ENCODE measurements at places on chromosomes 7 and 10.
A peak's percentile ranks its signal among the peaks of the same experiment; 100 is the strongest.

- DNase-seq = peak; percentile 15
Measured at GRCh38 chr10:29343607-29344038, 54.8 kb downstream of the LYZL1 start.

- DNase-seq = no peak
Measured at GRCh38 chr7:149820622-149821190, 17.5 kb upstream of the ZNF862 start.

- no peak for DNase-seq
Measured at GRCh38 chr7:142808461-142808801, 37.7 kb downstream of the PRSS2 start.

DNA sequence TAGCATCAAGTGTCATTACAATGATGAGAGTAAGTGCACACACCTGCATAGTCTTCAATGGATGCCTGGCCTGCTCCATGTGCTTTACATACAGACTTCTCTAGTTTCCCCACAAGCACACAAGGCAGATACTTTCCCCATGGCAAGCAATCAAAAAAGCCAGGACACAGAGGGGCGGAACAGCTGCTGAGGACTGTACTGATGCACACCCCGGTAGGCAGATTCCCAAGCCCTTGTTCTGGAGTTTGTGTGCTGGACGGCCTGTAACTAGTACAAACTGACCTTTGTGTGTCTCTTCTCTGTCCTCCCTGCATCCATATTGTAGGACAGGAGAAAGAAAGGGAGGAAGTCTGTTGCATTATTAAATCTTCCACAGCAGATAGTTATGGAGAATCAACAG is 25.8 kb downstream of the UBE2D4 start:
- DNase-seq = no peak

DNA sequence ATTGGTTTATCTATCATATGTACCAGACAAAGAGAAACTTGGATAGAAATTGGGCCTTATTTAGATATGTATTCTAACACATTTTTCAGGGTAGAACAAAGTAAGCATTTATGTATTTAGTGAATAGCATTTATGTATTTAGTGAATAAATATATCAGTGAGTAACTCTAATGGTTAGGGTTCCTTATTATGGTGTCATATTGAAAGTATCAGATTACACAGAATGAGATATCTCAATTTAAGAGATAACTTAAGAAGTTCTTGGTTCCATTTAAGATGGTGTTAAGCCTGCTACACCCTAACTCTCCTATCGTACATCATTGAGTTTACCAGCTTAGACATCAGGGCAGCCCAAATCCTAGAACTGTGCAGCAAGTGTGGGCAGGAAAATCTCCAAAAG is 35.9 kb upstream of the DMTF1 start:
- no peak for DNase-seq

GRCh38 chr10:102312683-102313082 is 67.4 kb downstream of the GBF1 start:
- DNase-seq = no peak

GRCh38 chr7:7817748-7818147 is 99.3 kb upstream of the RPA3 start:
- no peak for DNase-seq

DNA sequence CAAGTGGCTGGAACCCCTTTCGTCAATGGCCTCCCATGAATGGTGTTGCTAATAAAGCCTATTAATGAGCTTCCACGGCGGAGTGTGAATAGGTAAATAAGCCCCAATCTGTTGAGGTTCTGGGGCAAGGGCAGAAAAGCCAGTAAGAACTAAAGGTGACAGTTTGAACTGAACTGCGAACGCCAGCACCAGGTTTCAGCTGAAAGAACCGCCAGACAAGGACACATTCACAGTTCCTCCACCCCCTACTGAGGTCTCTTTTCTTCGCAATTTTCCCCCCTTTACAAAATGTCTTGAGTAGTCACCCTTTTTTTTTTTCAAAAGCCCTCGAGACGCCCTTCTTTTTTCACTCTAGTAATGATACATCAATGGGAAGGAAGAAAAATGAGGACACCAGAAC is 2.4 kb upstream of the FGFR2 start:
- no peak for DNase-seq

DNA sequence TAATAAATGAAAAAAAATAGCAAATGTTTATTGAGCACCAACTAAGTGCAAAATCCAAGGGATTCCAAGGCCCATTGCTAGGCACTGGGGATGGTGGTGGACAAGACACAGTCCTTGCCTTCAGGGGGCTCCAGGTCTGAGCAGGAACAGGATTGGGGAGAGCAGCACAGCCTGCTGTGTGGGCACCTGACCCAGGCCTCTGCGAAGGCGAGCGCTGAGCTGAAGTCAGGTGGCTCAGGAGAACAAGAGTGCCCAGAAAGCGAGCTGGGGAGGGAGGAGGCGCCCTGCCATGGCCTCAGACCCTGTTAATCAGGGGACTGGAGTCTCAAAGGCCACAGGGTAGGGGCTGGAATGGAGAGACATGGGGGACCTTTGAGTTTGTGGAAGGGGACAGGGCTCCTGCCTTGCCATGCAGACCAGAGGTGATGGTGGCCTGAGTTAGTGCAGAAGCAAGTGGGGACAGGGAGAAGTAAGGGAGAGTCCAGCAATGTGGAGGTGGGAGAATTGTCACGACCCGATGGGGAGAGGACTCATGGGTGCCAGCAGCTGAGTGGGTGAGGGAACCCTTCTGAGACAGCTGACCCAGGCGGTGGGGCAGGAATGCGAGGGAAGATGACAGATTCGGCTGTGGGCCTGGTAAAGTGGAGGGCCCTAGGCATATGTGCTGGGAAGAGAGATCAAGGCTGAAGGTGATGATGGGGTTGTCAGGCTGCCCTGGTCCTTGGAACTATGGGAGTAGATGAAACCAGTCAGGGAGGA is 4.1 kb upstream of the ORAI2 start:
- no peak for DNase-seq

- DNase-seq = no peak
Measured at GRCh38 chr10:44988957-44989585, 10.5 kb upstream of the DEPP1 start.

DNA sequence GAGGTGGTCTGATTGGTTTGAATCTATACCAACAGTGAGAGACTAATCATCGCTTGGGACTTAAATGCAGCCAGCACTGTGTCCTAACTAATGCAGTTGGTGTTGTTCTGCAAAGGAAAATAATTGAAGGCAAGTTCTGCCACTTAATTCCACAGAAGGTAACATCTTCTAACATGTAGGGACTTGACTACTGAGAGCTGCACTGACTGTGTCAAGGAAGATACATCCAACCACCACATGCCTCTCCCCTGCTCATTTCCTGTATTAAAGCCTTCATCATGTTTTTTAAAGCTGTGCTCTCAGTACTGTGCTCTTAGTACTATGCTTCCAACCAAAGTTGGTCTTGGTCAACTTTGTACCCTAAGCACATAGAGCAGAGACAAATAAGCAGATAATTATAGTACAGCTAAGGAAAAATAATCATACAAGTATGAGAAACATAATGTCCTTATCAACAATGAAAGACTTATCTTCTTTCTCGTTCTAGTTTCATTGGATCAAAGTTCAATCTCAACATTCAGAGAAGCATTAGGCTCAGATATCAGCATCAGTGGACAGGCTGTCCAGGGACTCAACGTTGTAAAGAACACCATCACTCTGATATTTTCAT is 2.8 kb upstream of the CYP3A4 start:
- no peak for DNase-seq

DNA sequence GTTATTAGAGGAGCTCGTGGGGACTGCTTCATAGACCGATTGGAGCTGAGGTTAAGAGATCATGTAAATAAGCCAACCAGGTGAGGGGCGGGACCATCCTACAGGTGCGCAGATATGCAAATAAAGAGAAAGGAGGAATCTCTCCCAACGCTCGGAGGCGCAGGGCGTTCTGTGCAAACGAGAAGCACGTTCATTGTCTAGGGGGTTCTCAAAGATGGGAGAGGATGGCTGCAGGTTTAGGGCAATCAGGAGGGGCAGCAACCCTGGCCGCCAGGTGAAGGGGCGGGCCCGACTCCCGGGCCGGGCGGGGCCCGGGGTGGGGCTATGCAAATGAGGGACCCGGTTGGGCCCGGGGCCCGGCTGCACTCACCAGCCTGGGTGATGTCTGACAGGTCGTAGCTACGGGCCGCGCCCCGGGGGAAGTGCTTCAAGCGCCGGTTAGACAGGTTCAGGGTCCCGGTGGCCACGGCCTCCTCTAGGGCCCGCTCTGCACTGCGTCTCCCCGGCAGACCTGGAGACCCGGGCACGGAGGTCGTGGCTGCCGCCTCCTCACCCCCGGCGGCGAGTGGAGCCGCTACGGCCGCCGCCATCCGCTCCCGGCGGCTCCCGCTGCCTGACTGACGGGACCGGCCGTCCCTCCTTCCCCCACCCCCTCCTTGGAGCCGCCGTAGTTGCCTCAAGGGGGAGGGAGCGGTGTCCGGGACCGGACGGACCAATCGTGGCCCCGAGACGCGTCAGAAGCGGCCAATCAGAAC is at the start of gene LRCH4:
TSS of gene LRCH4 (minus strand) at position 619 of the 755 bp plus-strand sequence. CDS start at position 590, 29 bp downstream.
- DNase-seq = no peak

DNA sequence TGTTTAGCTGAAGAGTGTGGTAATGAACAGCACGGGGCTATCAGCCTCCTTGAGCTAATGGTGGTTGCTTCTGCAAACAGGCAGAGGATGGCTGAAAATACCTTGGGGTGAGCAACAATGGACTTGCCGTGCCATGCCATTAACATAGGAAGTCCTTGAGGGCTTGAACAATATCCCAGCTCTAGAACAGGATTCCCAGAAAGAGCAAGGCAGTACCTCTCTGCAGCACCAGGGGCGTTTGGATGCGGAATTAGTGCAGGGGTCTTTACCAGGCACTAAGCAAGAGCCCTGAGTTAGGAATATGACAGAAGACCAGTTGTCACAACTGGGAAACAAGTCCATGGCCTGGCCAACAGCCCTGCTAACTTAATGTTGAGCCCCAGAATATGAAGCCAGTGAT is 143.2 kb upstream of the COBL start:
- DNase-seq = no peak

DNA sequence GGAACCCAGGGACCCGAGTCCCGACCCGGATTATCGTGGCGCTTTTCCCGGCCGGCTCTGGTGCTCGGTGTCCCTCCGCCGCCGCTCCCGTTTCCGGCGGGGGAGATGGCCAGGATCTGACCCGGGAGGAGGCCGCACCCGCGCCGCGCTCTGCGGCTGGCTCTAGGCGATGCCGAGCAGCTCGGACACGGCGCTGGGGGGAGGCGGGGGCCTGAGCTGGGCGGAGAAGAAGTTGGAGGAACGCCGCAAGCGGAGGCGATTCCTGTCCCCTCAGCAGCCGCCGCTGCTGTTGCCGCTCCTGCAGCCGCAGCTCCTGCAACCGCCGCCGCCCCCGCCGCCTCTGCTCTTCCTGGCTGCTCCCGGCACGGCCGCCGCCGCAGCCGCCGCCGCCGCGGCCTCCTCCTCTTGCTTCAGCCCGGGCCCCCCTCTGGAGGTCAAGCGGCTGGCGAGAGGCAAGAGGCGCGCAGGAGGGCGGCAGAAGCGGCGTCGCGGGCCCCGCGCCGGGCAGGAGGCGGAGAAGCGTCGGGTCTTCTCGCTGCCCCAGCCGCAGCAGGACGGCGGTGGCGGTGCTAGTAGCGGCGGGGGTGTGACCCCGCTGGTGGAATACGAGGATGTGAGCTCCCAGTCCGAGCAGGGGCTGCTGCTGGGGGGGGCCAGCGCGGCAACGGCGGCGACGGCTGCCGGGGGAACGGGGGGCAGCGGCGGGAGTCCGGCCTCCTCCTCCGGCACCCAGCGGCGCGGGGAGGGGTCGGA is 593 bp downstream of the CDK13 start:
- DNase-seq = no peak

- DNase-seq = no peak
Measured at GRCh38 chr10:42753126-42753506, 29.5 kb upstream of the BMS1 start.

DNA sequence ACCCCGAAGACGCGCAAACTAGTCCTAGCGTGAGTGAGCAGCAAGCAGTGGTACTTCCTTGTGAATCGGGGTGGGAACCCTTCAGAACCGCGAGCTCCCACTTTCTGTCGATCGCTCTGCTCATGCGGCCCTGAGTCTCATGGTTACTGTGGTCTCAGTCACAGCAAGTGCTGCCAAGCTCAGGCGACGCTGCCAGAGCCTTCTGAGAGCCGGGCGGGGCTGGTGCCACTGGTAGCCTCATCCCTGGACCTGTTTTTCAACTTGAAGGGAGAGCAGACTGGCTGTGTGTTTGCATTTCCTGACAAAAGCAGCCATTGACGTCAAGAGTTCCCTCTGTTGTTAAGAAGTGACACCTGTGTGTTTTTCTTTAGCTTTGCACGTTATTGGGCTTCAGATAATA is 32.9 kb upstream of the BHLHA15 start:
- DNase-seq = no peak

DNA sequence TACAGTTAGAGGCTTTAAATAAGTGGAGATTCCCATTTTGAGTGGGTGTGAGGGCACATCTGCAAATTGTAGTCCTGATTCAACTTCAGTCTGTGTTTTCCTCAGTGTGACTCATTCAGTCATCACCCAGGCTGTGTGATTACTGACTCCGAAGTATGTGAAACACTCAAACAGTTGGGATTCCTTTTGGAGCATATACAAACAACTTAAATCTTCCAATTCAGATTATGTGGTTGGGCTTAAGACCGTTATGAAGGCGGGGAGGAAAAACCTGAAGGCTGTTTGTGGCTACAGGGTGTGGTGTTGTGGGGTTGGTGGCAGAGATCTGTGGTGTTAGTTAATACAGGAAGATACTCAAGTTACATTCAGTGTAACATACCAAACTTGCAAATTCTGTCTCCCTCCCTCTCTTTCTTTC is 259.7 kb upstream of the FERD3L start:
- DNase-seq = no peak

GRCh38 chr7:151999424-152000090 is 25.9 kb upstream of the GALNT11 start:
- no peak for DNase-seq

GRCh38 chr7:129076886-129077285 is 22.0 kb upstream of the TNPO3 start:
- no peak for DNase-seq
